ENCODE measurements at places on chromosomes 6 and 20. TPM values are rescaled to one million over a fixed set of nuclear protein-coding genes. Genes with fewer than 3 reads are reported as not detected.

DNA sequence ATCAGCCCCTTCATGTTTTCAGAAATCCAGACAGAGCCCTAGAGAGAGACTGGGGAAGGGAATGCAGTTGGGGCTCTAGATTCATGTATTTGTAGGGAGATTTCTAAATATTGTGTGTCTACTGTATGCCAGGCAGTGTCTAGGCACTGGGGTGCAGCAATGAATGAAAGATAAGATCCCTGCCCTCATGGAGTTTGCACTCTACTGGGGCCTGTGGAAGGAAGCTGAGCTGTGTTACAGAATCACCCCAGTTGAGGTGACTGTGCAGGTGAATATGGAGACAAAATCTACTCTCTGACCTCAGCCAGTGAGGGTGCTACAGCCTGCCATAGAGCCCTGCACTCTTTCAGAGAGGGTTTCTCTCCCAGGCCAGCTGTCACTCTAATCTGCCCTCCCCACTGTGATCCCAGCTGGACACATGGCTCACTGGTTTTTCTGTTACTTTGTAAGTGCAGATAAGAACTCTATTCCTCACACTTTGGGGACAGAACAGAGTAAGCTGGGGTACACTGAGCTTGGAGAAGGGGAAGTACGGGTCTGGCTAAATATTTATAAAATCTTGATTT lies 69.2 kb upstream of the E2F3 start:
- no peak for DNase-seq

Gene PRDM13
- not detected for polyA plus RNA-seq

- no peak for DNase-seq
These were observed 22.2 kb downstream of the HIVEP1 start for GRCh38 chr6:12034349-12034748.

GRCh38 chr6:54234539-54234938 lies 73.7 kb upstream of the TINAG start:
- DNase-seq = no peak

- DNase-seq = no peak
These were observed 19.1 kb downstream of the DOK5 start for GRCh38 chr20:54494303-54495006.

Gene ANKEF1
- polyA plus RNA-seq = 2.3 TPM

- no peak for DNase-seq
These were observed 145.1 kb downstream of the SAMD5 start for GRCh38 chr6:147653631-147654030.

GRCh38 chr20:62978561-62978943 lies 26.0 kb downstream of the SLC17A9 start:
- no peak for DNase-seq

- no peak for DNase-seq
These were observed 7.3 kb upstream of the LBP start for GRCh38 chr20:38338849-38339520.

DNA sequence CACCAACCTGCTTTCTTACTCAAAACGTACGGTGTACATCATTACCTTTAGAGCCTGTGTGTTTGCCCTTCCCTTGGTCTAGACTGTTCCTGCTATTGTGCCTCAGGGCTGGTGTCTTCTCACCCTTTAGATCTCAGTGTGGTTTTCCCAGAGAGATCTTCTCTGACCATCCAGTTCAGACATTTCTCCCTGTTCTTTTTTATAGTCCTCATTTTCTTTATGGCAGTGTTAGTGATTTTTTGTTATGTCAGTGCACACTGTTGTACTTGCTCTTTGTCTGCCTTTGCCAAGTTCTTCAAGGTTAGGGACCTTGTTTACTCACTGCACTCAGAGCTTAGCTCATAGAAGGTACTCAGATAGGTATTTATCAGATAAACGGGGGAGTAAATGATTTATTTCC lies 82.8 kb downstream of the ATRN start:
- DNase-seq = no peak

- no peak for DNase-seq
These were observed 31.3 kb upstream of the HEY2 start for GRCh38 chr6:125718109-125718508.

- DNase-seq = no peak
These were observed 41.3 kb downstream of the TGM3 start for GRCh38 chr20:2337142-2337541.

DNA sequence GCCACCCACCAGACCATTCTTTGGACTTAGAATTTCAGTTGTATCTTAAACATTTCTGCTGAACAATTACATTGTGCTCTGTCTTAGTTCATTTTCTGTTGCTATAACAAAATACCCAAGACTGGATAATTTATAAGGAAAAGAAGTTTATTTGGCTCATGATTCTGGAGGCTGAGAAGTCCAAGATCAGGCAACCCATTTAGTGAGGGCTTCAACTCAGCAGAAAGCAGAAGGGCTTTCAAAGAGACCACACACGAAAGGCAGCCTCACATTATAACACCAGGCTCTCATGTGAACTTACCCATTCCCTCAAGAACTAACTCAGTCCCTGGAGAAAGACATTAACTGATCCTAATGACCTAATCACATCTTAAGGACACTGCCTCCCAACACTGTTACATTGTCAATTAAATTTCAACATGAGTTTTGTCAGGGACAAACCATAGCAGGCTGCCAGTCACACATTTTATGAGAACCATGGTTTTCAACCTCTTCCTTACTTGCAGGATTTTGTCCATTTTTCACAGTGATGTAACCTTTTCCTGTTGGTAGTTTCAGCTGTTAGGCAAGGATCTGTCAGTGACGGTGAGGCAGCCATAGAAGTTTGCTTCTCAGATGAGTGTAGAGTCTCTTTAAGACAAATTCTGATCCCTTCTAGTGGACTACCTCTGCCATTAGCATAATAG lies 399.6 kb upstream of the SOX4 start:
- DNase-seq = no peak

DNA sequence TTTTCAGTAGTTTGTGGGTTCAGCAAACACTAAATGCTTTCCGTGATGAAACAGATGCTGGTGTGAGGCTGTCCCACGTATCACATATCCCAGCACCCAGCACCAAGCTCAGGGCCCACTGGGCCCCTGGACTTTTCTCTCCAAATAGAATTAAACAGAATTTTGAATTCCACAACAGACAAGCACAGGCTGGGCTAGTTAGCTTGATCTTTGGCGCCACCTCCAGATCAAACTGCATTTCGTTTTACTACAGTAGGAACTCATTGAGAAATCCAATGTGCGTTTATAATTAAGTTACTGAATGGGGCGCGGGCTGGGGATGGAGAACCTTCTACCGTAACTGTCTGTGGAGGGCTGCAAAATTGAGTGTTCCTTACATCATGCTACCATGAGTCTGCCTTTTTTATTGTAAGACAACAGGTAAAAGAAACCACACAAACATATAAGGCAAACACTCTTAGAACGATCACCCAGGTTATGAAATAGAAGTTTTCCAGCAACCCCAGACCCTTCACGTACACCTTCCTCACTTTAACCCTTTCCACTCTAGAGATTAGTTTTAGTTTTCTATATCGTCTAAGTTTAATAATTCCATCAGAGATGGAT lies 107.8 kb downstream of the ZFP64 start:
- no peak for DNase-seq

Gene PARD6B
- 0.08 TPM for polyA plus RNA-seq

- DNase-seq = no peak
These were observed 6.5 kb downstream of the BMP5 start for GRCh38 chr6:55868771-55869479.

GRCh38 chr6:82534876-82535275 lies 171.3 kb downstream of the TPBG start:
- DNase-seq = no peak

Gene SMLR1
- not detected for polyA plus RNA-seq

- no peak for DNase-seq
These were observed 4.4 kb downstream of the SRMS start for GRCh38 chr20:63543131-63543530.

Measured in naive B cell (primary cell).